ENCODE measurements at places on chromosomes 3 and 15. TPM values are rescaled to one million over a fixed set of nuclear protein-coding genes. Genes with fewer than 3 reads are reported as not detected.

- no peak for DNase-seq
These were observed 40.4 kb upstream of the TUBGCP5 start for GRCh38 chr15:23079766-23080165.

Gene MITF
- total RNA-seq: not detected

- no peak for DNase-seq
These were observed 51.8 kb downstream of the MITF start for GRCh38 chr3:69791106-69791505.

DNA sequence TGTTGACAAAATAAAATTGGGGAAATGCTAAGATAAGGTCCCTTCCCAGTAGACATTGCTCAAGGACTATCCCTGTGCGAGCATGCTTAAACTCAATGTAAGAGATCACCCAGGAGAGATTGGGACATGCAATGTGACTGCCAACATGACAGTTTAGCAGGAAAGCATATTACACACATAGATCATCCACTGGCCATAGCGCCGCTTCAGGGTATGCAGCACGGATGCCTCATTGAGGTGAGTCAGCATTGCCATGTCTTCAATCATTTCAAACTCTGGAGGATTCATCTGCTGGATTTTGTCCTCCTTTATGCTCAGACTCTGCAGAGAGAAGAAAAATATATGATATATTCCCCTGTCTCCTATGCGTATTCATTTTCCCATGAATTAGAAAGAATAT, 8.9 kb downstream of the MYH15 start:
- DNase-seq: no peak

Gene ETV5
- total RNA-seq: 10.6 TPM

Gene C3orf49
- total RNA-seq: not detected

- no peak for DNase-seq
These were observed 40.8 kb upstream of the FILIP1L start for GRCh38 chr3:100155128-100155527.
